ENCODE measurements at places on chromosomes 6 and 20. TPM values are rescaled to one million over a fixed set of nuclear protein-coding genes. Genes with fewer than 3 reads are reported as not detected.

Gene FERMT1
- total RNA-seq = 0.58 TPM

GRCh38 chr6:116136373-116136772 is 10.4 kb upstream of the COL10A1 start:
- H3K36me3 ChIP-seq = peaks cover 4% of the 10 kb centered on the region
- no peak overlapping the region for H3K27ac ChIP-seq
- H3K27me3 ChIP-seq = no peaks in the 10 kb centered on the region
- no peak for DNase-seq
- no peak overlapping the region for H3K4me3 ChIP-seq
- no peaks in the 10 kb centered on the region for H3K4me1 ChIP-seq

GRCh38 chr20:62772990-62773844 is 23.1 kb upstream of the MRGBP start:
- no peak overlapping the region for H3K4me3 ChIP-seq
- peak; percentile 48 for DNase-seq
- H3K4me1 ChIP-seq = peaks cover 14% of the 10 kb centered on the region
- no peak overlapping the region for H3K27ac ChIP-seq
- no peaks in the 10 kb centered on the region for H3K27me3 ChIP-seq
- no peaks in the 10 kb centered on the region for H3K36me3 ChIP-seq

GRCh38 chr6:46138281-46138680 is 8.5 kb downstream of the ENPP4 start:
- no peaks in the 10 kb centered on the region for H3K27me3 ChIP-seq
- peaks cover 4% of the 10 kb centered on the region for H3K36me3 ChIP-seq
- no peak for DNase-seq
- H3K27ac ChIP-seq = no peak overlapping the region

GRCh38 chr6:35320031-35320410 is 22.3 kb upstream of the PPARD start:
- DNase-seq = no peak
- H3K4me1 ChIP-seq = no peaks in the 10 kb centered on the region
- no peak overlapping the region for H3K27ac ChIP-seq
- H3K4me3 ChIP-seq = no peak overlapping the region

Gene GPSM3
- total RNA-seq = not detected

GRCh38 chr6:148518511-148519156 is 176.0 kb downstream of the SASH1 start:
- no peaks in the 10 kb centered on the region for H3K4me1 ChIP-seq
- H3K27me3 ChIP-seq = no peaks in the 10 kb centered on the region
- DNase-seq = no peak
- no peak overlapping the region for H3K4me3 ChIP-seq
- peaks cover 25% of the 10 kb centered on the region for H3K36me3 ChIP-seq

GRCh38 chr20:47781632-47782031 is 3.6 kb downstream of the SULF2 start:
- no peaks in the 10 kb centered on the region for H3K36me3 ChIP-seq
- H3K4me1 ChIP-seq = peaks cover 19% of the 10 kb centered on the region
- H3K27ac ChIP-seq = no peak overlapping the region
- H3K27me3 ChIP-seq = no peaks in the 10 kb centered on the region
- DNase-seq = peak; percentile 38

Gene ARMH2
- total RNA-seq = not detected

Gene CRISP2
- not detected for total RNA-seq

Gene SLC22A3
- total RNA-seq = 3.2 TPM

GRCh38 chr6:4727671-4728435 is 48.4 kb upstream of the CDYL start:
- H3K4me1 ChIP-seq = peaks cover 15% of the 10 kb centered on the region
- H3K27ac ChIP-seq = no peak overlapping the region
- peak; percentile 41 for DNase-seq
- H3K36me3 ChIP-seq = no peaks in the 10 kb centered on the region
- peaks cover 5% of the 10 kb centered on the region for H3K27me3 ChIP-seq

DNA sequence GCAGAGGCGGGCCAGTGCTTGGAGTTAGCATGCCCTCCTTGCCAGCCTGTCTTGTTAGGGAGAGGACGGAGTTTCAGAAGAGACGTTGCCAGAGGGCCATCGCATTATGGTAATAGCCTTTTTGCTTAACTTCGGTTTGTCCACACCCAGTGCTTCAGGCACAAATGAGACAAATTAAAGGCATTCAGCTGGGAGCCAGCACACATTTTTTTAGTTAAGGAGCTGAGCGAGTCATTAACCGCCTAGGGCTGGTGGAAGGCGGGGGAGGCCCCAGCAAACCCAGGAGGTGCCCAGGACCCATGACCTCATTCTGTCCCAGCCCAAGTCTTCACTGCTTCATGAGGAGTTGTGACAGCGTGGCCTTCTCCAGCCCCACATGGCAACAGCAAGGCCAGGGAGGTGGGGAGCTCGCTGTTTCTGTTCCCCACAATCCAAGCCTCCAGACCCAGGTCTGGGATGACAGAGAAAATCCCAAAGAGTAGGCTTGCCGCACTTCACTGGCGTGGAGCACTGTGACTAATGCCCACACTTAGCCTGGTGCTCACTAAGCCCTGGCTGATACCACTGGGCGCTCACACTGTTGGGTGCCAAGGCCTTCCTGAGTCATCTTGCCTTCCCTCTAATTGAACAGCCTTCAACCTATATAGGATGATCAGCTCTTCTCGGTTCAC is 237.1 kb downstream of the ANKRD60 start:
- no peak for DNase-seq
- no peaks in the 10 kb centered on the region for H3K36me3 ChIP-seq
- no peak overlapping the region for H3K4me3 ChIP-seq
- no peak overlapping the region for H3K27ac ChIP-seq
- H3K4me1 ChIP-seq = no peaks in the 10 kb centered on the region

Gene SIRPD
- not detected for total RNA-seq

DNA sequence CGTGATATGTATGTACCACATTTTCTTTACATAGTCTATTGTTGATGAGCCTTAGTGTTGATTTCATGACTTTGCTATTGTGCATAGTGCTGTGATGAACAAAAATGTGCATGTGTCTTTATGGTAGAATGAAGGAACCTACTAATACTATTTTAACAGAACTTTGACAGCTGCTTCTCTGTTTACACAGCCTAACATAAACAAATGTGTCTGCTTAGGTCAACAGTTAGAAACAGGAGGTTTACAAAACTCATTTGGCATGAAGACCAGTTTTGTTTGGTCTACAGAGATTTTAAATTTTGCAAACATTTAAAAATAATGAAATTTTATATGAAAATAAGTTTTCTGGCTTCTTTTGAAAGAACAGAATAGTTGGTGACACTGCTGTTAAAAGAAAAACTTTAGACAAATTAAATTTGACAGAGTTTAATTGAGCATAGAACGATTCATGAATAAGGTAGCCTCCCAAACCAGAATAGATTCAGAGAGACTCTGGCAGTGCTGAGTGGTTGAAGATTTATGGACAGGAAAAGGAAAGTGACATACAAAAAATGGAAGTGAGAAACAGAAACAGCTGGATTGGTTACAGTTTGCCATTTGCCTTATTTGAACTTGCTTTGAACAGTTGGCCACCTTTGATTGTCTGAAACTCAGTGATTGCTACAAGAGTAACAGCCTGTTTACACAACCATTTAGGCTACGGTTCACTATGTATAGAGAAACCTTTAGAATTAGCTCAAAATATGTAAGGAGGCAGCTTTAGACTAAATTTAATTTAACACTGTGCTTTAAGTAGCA is 715.8 kb upstream of the HS3ST5 start:
- H3K27ac ChIP-seq = no peak overlapping the region
- H3K27me3 ChIP-seq = no peaks in the 10 kb centered on the region
- H3K4me3 ChIP-seq = no peak overlapping the region
- no peaks in the 10 kb centered on the region for H3K36me3 ChIP-seq

- no peak overlapping the region for H3K27ac ChIP-seq
- no peaks in the 10 kb centered on the region for H3K27me3 ChIP-seq
- no peak overlapping the region for H3K4me3 ChIP-seq
Measured at GRCh38 chr6:5679270-5679669, 327.5 kb downstream of the NRN1 start.

GRCh38 chr6:21107796-21108195 is 485.8 kb upstream of the SOX4 start:
- no peaks in the 10 kb centered on the region for H3K4me1 ChIP-seq
- no peaks in the 10 kb centered on the region for H3K27me3 ChIP-seq
- H3K4me3 ChIP-seq = no peak overlapping the region
- no peak overlapping the region for H3K27ac ChIP-seq

- H3K27me3 ChIP-seq = no peaks in the 10 kb centered on the region
- H3K4me1 ChIP-seq = peaks cover 25% of the 10 kb centered on the region
- no peak overlapping the region for H3K27ac ChIP-seq
- H3K4me3 ChIP-seq = no peak overlapping the region
- DNase-seq = no peak
Measured at GRCh38 chr6:131257104-131257503, 121.8 kb downstream of the AKAP7 start.

- H3K27ac ChIP-seq = no peak overlapping the region
- peaks cover 14% of the 10 kb centered on the region for H3K4me1 ChIP-seq
- H3K27me3 ChIP-seq = no peaks in the 10 kb centered on the region
- H3K36me3 ChIP-seq = no peaks in the 10 kb centered on the region
Measured at GRCh38 chr6:33995309-33996119, 150.4 kb downstream of the GRM4 start.

Gene SAMD5
- 11.6 TPM for total RNA-seq

DNA sequence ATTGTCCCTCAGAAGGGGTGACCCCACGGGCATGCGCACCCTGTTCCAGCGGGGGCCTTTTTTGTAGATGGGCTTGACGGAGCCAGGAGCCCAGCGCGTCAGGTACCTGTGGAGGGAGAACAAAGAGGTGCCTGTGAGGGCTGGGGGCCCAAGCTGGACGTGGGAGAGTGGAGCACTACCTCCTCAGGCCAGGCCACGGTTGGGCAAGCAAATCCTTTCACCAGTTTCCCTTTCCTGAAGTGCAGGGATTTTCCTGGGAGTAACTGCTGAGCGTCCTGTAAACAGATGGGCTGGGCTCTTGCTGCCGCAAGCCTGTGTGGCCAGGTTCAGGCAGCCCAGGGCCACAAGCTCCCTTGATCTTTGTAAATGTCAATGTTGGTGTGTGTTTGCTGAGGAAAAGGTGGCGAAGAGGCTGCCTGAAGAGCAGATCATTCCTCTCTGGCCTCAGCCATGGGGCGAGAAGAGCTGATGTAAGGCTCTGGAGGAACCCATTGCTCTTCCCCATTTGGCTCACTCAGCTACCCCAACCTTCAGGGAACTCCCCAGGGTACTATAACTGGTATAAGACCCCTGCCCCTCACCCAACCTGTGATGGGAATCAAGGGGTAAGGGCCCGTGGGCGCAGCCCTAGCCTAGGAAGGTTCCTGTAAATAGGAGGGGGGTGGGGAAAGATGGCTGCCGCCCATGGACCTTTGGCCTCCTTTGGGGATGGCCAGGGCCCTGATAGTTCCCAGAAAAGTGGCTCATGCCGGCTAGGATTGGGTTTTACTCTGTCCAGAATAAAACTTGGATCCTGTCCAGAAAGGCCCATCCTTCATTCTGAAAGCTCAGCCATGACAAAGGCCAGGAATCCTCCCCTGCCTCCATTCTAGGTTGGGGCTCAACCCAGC is 15.5 kb downstream of the MRPS18A start:
- H3K4me1 ChIP-seq = peaks cover 48% of the 10 kb centered on the region
- no peak overlapping the region for H3K4me3 ChIP-seq
- peaks cover 67% of the 10 kb centered on the region for H3K36me3 ChIP-seq
- H3K27me3 ChIP-seq = no peaks in the 10 kb centered on the region
- peak; percentile 67 for DNase-seq
